ENCODE measurements at places on chromosomes 12 and 14. TPM values are rescaled to one million over a fixed set of nuclear protein-coding genes. Genes with fewer than 3 reads are reported as not detected.

Gene OR6C74
- total RNA-seq, result not detected

Gene EAPP
- 51.2 TPM for total RNA-seq

Gene P2RX2
- total RNA-seq, result not detected

Gene DNAI7
- 0.22 TPM for total RNA-seq

Gene MEG3
- 1,167 TPM for total RNA-seq

Gene TRHDE
- total RNA-seq, result 1.7 TPM

Data from placental epithelial cell (primary cell).